ENCODE measurements at places on chromosomes 12 and 14. TPM values are rescaled to one million over a fixed set of nuclear protein-coding genes. Genes with fewer than 3 reads are reported as not detected.

POP5 gene
- total RNA-seq: 89.8 TPM

PFDN5 gene
- 519 TPM for total RNA-seq

NID2 gene
- total RNA-seq: 2.5 TPM

ARHGDIB gene
- total RNA-seq: 10.4 TPM

OTOGL gene
- 3.1 TPM for total RNA-seq

EIF2B2 gene
- 113 TPM for total RNA-seq

EML5 gene
- 0.66 TPM for total RNA-seq

VASH1 gene
- 1.8 TPM for total RNA-seq

LRRC10 gene
- not detected for total RNA-seq

PDE3A gene
- 2.0 TPM for total RNA-seq
